GM04504 (cell line): ENCODE measurements at places on chromosomes 6 and 20.

DNA sequence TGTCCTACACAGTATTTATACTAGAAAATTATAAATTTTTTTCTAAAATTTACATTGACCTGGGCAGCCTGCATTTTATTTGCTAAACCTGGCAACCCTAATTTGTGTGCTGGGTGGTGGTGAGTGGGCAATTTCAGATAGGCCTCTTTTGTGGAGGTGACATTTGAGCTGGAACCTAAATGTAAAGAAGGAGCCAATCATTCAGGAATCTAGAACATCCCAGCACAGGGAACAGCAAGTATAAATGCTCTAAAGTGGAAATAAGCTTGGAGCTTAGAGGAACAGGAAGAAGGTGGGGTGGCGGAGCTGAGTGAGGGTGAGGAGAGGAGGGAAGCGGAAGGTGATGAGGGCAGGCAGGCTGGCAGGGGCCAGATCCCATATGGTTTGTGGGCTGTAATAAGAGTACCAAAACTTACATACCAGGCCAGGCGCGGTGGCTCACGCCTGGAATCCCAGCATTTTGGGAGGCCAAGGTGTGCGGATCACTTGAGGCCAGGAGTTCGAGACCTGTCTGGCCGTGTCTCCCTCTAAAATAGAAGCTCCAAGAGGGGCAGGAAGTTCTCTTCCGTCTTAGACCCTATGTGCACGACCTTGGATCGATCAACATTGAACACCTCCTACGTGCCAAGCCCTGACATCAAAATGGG lies 549 bp upstream of the CSE1L start:
- no peak for DNase-seq

GRCh38 chr20:24720957-24721356 lies 228.1 kb upstream of the CST7 start:
- no peak for DNase-seq

DNA sequence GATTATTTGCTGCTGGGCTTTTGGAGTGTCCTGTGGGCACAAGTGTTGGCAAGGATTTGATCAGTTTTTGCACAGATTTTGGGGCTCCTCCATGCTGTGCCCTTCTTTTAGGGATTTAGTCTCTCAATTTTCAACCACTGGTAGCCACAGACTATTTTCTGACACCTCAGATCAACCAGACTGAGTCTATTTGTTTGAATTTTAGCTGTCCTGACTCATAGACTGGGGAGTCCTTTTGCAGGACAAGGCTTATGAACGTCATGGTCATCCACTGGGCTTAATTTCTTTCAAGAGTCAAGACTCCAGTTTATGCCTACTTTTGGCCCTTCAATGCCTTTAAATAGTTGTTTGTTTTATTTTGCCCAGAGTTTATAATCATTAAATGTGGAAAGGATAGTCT lies 59.3 kb downstream of the BCKDHB start:
- DNase-seq = no peak

- no peak for DNase-seq
These were observed 85.7 kb downstream of the HIVEP1 start for GRCh38 chr6:12097791-12098190.

DNA sequence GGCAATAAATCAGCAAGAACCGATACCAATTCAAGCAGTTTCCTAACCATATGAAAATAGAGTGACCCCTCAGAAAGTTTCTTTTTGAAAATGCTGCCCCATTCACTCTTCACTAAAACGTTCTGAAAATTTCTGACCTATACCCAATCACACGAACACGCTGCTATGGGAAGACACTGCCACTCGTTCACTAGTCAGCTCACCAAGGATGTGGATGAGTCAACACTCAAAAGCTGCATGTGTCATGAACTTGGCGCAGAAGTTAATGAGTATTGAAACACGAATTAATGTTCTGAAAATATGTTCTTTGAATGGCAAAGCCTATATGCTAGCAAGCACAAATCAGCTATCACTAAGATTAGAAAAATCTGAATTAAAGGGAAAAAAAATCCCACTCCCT lies 84.2 kb downstream of the PREP start:
- DNase-seq = peak; percentile 45

DNA sequence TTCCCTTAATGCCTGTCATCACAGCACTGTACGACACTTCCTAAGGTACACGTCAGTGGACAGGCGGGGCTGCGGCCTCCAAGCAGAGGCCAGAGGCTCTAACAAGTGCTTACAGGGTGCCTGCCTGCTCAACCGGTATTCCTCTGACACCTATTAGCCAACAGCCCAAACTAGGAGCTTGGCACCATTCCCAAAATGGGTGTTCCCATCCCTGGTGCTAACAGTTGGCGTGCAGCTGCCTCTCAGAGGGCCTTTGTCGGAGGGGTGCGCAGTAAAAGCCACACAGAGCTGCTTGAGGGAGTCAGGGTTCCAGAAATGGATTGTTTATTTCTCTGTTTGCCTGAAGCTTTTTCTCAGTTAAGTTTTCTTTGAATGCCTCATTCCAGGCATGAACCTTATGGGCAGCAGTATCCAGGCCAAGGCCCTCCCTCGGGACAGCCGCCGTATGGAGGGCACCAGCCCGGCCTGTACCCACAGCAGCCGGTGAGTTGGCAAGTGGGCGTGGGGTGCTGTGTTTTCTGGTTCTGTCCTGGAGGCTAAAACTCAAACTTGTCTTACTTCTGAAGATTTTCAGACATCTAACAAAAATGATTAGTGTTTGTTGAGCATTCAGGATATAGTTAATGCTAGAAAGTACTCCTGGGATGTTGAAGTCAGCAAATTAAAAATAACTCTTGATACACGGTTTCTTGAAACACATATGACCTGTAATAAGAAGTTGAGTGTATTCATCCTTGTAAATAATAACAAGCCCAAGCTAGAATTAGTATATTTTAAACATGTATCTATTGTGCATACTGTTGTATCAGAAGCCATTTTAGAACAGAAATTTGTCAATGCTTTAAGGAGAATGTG lies 124.7 kb downstream of the TMEM242 start:
- no peak for DNase-seq

GRCh38 chr6:7881765-7882500 lies 28.7 kb downstream of the TXNDC5 start:
- DNase-seq = no peak

- DNase-seq = no peak
These were observed 27.3 kb downstream of the RRBP1 start for GRCh38 chr20:17654649-17655285.

- peak; percentile 35 for DNase-seq
These were observed 69.4 kb downstream of the CPNE5 start for GRCh38 chr6:36769676-36770499.

GRCh38 chr6:12101653-12102312 lies 89.7 kb downstream of the HIVEP1 start:
- DNase-seq = no peak
